Glutamatergic neuron (in vitro differentiated cells): ENCODE measurements at places on chromosomes 7 and 10.

- DNase-seq = no peak
Measured at GRCh38 chr10:123622381-123622780, 43.8 kb upstream of the GPR26 start.

- DNase-seq = no peak
Measured at GRCh38 chr7:117470777-117471176, 9.0 kb upstream of the CFTR start.

- DNase-seq = no peak
Measured at GRCh38 chr7:84162584-84162983, 32.0 kb downstream of the SEMA3A start.

DNA sequence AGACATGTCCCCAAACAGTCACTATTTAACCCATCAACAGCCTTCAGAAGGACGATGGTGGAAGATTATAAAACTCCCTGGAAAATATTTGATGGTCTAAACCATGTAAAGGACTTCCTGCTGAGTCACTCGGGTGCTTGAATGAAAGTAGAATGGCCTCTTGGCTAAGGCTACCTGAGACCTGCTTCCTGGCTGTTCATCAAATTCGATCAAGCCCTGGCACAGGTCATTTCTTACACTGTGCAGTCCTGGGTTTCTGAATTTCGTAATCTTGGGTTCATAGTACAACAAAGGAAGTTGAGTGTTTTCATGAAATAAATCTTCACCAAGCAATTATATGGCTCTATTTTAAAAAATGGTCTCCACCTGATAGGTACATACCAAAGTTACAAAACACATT is 260.3 kb upstream of the RNF32 start:
- DNase-seq = no peak

DNA sequence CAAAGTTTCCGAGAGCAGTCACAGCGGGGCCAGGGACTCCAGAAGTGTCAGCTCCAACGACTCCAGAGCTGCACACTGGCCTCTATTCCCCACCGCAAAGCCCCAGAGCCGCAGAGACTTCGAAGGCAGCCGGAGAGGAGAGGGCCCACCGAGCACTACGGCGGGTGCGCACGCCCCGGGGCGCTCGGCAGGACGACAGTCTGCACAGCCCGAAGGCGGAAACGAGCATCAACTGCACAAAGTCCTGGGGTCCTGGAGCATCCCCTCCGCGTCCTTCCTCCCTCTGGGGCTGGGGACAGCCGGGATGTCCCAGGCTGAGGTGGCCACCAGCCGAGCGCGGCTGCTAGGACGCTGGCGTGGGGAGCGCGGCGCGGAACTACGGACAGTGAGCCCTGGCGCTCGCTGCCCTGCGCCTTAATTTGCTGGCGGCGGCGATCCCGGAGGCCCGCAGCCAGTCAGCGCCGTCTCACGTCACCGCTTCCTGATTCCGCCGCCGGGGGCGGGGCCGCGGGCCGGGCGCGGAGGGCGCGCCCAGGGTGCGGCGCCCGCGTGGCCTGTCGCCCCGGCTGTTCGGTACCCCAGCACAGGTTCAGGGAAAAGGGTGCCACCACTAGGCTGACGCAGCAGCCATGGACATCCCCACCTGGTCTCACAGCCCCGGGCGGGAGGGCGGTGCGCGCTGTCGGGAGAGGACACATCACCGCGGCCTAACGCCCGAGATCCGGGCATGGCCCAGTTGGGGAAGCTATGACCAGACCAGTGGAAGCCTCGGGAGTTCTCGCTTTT is at the start of gene TBX20:
TSS of gene TBX20 (minus strand) at position 391 of the 786 bp plus-strand sequence. CDS start 480 bp downstream, outside the sequence.
- DNase-seq = peak; percentile 76

DNA sequence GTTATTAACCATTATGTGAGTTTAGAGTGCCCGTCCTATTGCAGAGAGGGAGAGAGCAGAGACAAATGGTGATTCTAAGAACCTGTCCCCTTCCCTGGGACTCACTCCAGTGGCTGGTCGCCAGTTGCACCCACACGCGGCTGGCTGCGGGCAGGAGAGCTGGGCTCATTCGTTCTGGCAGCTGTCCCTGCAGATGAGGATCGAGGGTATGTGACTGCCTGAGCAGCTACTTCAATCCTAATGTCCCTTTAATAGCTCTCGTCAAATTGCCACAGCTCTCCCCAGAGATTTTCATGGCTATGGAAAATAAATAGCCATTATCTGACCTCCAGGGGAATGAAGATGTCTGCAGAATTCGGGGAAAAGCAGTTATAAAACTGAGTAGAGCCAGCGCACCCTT is 41.6 kb downstream of the RBM28 start:
- DNase-seq = peak; percentile 67

GRCh38 chr7:96250776-96251361 is 71.0 kb downstream of the SLC25A13 start:
- no peak for DNase-seq

- no peak for DNase-seq
Measured at GRCh38 chr7:117281562-117281961, 41.3 kb downstream of the WNT2 start.

DNA sequence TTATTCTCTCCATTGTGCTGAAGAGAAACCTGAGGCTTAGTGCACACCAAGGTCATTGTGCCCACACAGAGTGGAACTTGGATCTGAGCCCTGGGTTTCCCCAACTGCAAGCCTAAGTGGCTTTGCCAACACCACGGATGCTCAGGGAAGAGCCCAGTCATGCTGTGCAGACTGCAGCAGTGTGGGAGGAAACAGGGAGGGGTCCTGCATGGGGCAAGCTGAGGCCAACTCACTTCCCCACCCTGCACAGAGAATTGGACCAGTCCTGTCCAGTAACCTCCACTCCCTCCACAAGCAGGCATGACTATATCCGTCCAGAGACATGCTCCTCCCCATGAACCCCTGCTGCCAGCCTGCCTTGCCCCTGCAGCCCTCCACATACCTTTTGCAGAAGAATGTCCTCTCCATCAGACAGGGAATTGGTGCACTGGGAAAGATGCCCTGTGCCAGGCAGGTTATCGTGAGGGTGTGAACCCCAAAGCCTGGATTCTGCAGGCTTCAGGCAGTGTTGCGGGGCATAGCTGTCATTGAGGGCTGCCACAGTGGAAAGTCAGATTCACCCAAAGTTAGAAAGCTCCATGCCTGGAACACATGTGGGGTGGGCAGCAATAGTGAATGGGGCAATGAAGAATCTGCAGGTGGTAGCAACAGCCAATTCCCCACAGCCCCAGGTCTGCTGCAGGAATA is 44.9 kb downstream of the DRGX start:
- DNase-seq = no peak

DNA sequence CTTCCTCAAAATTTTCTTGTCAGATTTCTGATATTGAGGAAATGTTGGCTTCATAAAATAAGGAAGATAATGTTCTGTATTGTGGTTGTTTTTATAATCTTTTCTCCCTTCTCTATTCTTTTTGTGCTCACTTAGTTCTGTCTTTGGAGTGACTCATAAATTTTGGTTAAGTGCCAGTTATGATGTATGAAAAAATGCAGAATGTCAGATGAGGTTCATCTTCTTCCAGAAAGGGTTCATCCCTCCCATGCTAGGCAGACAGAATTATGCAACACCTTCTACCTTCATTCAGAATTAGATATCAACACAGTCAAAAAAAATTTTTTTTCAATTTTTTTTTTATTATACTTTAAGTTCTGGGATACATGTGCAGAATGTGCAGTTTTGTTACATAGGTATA is 36.6 kb upstream of the CYP2C19 start:
- DNase-seq = no peak

DNA sequence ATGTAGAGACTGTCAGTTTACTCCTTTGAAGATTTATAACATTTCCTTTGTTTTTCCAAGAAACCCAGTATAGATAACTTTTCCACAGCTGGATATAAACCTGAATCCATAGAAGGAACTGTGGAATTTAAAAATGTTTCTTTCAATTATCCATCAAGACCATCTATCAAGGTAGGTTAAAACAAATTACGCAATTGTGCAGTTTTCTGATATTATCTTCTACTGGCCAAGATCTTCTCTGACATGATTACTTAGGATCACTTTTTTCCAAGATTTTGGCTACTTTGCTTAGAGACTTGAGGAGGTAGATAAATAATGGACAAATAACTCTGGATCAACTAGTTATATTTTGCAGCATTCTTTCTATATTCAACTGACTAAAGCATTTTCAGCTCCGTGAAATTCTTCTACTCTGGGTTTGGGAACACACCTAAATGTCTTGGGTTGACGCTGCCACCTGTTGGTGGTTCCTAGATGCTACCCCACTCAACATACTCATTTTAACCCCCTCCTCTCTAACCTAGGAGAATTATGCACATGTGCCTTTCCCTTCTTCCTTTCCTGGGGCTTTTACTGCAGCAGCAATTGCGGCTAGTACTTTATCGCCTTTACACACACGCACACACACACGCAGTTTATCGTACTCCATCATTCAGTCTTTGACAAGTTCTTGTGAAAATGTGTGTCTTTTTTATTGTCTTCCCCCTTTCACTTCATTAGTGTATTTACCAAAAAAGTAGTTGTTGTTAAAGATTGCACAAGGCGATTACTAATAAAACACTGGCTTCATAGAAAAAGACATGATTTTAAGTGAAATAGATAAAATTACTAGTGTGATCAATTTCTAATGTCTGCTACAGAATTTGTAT is 32.7 kb downstream of the ABCB5 start:
- no peak for DNase-seq

GRCh38 chr10:89503652-89504370 is 31.6 kb downstream of the SLC16A12 start:
- DNase-seq = no peak

- DNase-seq = no peak
Measured at GRCh38 chr7:7920481-7920880, 48.1 kb upstream of the GLCCI1 start.

GRCh38 chr10:94607111-94607510 is 61.5 kb downstream of the HELLS start:
- DNase-seq = no peak

- DNase-seq = no peak
Measured at GRCh38 chr7:131190146-131190545, 137.5 kb upstream of the MKLN1 start.

DNA sequence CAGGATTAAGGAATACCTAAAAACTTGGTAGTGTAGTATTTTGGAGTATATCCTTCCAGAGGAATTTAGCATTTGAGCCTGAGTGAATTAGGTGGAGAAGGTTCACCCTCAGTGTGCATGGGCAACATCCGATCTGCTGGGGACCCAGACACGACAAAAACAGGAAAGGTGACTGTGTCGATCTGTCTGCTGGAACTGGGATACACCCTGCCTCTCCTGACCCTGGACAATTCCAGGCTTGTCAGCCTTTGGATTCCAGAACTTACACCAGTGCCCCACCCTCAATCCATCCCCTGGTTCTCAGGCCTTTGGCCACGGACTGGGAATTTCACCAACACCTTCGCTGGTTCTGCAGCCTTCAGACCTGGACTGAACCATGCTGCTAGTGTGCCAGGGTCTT is 41.9 kb downstream of the PTPRE start:
- DNase-seq = no peak

- DNase-seq = no peak
Measured at GRCh38 chr7:45650404-45651394, 76.5 kb downstream of the ADCY1 start.

GRCh38 chr10:32341596-32341995 is 5.4 kb downstream of the EPC1 start:
- no peak for DNase-seq

GRCh38 chr7:139774376-139774775 is 3.4 kb downstream of the HIPK2 start:
- no peak for DNase-seq

GRCh38 chr10:15738270-15738925 is 18.7 kb upstream of the ITGA8 start:
- no peak for DNase-seq

GRCh38 chr10:121740069-121740468 is 141.8 kb upstream of the FGFR2 start:
- no peak for DNase-seq

DNA sequence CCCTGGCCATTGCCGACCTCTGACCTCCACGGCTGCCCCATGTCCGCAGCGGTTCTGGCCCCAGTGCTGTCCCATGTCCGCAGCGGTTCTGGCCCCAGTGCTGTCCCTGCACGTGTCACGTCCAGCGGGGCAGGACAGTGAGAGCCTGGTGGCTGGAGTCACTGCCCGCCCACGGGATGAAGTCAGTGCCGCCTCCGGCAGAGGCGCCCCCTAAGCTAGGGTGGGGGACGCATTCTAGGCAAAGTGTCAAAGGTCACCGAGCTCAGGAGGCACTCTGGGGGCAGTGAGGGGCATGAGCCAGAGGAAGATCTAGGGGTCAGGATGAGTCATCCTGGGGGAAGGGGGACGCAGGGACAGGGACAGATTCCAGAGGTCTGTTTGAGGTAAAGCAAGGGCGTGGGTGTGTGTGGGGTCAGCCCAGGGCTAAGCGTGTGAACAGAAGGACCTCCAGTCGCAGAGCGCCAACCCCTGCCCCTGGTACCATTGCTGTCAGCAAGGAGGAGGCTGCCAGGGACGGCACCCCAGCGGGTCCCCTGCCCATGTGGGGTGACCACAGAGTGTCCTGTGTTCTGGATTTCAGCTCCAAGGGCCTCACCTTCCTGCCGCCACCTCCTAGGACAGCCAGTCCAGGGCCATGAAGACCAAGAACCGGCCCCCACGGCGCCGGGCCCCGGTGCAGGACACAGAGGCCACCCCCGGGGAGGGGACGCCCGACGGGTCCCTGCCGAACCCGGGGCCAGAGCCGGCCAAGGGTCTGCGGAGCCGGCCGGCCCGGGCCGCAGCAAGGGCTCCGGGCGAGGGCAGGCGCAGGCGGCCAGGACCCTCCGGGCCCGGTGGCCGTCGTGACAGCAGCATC is 665 bp downstream of the BHLHA15 start:
- peak; percentile 28 for DNase-seq

GRCh38 chr10:75058161-75058560 is 53.3 kb upstream of the SAMD8 start:
- no peak for DNase-seq

GRCh38 chr10:47335906-47336305 is 12.3 kb upstream of the RBP3 start:
- no peak for DNase-seq

GRCh38 chr7:94633687-94634086 is 22.2 kb downstream of the SGCE start:
- no peak for DNase-seq

GRCh38 chr10:69421611-69422308 is 5.0 kb upstream of the TACR2 start:
- no peak for DNase-seq

GRCh38 chr7:13308423-13308822 is 621.0 kb downstream of the ARL4A start:
- no peak for DNase-seq

- DNase-seq = no peak
Measured at GRCh38 chr7:114823290-114823689, 98.6 kb upstream of the MDFIC start.

DNA sequence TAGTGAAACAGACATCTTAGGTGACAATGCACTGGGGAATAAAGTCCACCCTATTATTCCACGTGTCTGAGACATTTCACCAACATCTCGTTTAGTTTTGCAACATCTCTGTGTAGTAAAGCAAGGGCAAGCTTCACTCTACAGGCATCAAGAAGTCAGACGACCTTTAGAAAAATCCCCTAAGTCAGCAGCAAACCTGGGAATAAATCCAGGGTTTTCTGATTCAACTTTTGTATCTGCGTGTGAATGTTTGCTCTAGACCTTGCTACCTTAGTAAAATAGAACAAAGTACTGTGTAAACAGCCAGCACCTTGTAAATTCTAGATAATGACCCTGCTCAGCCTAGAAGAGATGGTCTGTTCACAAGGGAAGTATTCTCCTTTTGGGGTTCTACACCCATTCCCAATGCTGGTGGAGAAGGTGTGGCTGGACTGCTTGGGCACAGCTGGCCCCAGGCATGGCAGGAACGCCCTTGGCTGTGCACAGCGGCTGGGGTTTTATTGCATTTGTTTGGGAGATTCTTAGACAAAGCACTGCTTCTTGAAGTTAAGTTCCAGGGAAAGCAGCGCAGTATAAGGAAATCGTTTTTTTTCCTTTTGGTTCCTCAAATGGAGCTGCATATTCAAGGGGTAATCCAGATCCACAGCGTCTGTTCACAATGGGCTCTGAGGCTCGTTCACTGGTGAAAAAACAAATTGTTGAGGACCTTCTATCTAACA is 38.3 kb upstream of the GALNTL5 start:
- DNase-seq = no peak
